ENCODE measurements at places on chromosomes 6 and 20.

- no peak for DNase-seq
Observed at GRCh38 chr20:32480371-32481241, 104.5 kb downstream of the NOL4L start.

GRCh38 chr6:137870744-137871247 lies 3.7 kb downstream of the TNFAIP3 start:
- DNase-seq, result no peak

DNA sequence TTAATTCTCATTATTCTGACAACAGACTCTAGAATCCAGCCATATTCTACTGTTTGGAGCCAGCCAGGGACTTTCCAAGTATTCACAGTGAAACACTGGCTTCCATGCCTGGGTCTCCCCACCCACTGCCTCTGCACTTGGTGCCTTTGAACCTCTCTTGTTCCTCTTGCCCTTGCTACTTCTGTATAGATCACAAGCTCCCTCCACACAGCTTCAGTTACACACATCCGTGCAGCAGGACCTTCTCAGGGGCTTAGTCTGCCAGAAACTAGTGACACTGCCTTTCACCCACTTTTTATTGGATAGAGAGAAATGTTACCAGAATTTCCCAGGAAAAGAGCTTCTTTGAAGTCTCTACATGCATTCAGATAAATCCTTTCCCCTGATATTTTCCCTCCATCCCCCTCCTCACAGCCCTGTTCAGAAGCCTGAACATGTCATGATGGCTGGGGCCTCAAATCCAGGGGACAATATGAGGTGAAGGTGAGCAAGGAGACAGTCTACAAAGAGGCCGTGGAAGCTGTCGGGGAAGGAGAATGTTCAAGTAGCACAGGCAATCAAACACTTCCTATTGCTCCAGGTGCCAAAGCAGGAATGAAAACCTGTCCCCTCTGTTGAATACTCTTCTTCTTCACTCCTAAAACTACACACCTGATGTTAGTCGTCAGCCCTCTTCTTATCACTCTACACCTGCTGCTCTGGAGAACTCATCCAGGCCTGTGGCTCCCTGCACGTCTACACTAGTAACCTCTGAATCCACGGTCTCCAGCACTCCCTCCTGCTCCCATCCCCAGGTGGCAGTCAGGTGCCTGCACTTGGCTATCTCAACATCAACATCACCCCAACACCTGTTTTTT lies 20.2 kb upstream of the HLA-DOA start:
- no peak for DNase-seq

- DNase-seq, result no peak
Observed at GRCh38 chr20:25276533-25277050, 28.7 kb downstream of the PYGB start.

DNA sequence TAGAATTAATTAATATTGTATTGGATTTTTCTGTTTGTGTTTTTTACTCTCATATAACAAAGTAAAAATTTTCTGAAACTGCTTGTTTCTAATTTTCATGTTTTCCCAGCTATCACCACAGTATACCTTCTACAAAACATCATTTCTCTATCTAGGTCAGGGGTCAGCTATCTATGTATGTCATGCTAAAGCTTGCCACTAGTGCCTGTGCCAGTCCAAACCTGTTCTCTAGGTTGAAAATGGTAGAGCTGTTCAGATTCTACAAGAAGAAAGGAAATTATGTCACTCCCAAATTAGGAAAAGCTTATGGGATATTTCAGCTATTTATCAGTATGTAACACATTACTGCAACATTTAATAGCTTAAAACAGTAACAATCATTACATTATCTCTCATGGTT lies 5.8 kb upstream of the ME1 start:
- DNase-seq, result no peak

DNA sequence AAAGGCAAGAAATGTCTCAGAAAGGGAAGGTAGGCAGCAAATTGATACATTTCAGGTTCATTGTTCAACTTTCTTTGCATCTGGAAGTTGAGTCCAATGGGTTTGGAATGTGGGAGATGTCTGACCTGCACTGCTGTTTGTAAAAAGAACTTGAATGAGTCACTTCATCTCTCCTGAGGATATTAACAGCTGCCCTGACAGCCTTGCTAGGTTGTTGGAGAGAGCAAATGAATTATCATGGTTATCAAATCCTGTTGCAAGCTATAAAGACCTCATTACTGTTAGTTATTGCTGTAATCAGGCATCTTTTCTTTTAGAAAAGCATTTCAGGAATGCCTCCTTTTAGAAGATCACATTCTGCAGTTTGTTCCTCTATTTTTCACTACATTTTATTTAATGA lies 23.0 kb upstream of the FLRT3 start:
- no peak for DNase-seq

GRCh38 chr6:158077676-158078075 lies 90.4 kb downstream of the SERAC1 start:
- DNase-seq, result no peak

DNA sequence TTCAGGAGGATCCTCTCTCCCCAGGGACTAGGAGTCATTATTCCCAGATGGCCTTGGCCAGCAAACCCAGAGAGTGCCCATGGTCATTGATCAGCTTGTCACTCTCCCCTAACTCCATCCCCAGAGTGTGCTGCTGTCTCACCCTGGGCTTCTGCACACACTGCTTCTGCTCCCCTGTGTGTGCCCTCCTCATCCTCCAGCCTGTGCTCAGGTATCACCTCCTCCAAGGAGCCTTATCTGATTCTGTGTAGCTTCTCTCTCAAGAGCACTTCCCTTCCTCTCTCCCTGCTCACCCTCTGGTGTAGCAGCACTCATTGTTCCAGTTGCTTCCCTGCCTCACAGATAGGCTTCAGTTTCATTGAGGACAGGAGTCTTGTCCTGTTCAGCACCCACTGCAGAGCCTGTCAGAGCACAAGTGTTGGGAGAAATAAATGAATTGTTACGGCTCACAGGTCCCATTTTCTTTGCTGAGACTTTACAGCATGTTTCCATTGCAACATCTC lies 102.4 kb downstream of the JAG1 start:
- no peak for DNase-seq

DNA sequence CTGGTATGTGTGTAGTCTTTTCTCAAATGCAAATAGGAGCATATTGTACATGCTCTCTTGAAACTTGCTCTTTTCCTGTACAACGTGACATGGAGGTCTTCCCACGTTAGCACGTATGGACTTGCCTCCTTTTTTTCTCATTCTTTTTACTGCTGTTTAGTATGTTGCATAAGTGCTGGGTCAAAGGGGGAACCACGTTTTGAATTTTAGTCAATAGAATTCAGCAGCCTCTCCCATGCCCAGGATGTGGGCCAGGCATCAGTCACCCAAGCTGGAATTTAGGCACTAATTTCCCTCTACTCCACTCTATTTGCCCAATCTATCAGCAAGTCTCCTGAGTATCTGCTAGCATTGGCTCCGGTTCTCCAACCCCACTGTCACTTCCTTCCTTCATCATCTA lies 41.5 kb upstream of the RNF24 start:
- no peak for DNase-seq

GRCh38 chr20:47319517-47320252 lies 36.8 kb downstream of the ZMYND8 start:
- peak; percentile 58 for DNase-seq

GRCh38 chr6:44176762-44177509 lies 18.3 kb downstream of the CAPN11 start:
- no peak for DNase-seq

GRCh38 chr6:155079985-155080452 lies 84.9 kb downstream of the TIAM2 start:
- DNase-seq, result no peak

DNA sequence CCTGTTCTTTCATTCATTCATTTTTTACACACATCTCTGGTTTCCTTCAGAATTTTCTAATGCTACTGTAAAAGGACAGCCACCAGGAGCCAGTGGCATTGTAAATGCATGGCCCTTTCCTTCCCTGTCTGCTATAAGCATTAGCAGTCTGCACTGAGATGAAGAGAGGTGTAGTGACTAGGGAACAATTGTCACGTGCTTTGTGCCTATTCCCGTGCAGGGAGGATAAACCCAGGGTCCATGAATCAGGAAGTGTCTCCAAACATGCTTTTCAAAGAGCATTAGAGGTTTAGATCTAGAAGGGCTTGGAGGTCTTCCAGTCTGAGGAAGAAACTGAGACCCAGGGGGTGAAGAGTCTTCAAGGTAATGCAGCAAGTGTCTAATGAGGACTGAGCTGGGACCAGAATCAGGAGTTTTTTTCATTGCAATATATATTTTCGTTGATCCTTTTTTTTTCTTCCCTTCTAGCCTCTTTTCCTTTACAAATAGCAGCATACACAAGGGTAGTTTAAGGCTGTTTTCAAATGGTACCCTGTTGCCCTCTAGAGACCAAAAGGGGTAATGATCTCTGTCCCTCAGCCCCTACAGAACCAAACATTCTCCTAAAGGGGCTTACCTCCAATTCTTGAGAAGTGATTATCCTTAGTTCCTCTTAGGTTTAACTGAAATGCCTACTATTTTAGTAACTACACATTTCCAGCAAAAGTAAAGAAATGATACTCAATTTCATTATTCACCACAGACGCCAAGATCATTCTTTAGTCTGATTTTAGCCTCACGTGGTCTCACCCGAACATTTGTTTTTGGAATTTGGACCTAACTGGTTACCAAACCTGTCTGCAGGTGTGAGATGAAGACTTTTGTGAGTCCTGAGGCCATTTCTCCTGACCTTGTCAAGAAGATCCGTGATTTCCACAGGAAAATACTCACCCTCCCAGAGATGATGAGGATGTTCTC lies 6.6 kb downstream of the TRIM15 start:
- DNase-seq, result no peak

All from amygdala (tissue), 56 donors.